KBM-7 (cell line): ENCODE measurements at places on chromosomes 13 and 19.

GRCh38 chr19:38025909-38026307 is 118.9 kb downstream of the SIPA1L3 start:
- no peak for DNase-seq

DNA sequence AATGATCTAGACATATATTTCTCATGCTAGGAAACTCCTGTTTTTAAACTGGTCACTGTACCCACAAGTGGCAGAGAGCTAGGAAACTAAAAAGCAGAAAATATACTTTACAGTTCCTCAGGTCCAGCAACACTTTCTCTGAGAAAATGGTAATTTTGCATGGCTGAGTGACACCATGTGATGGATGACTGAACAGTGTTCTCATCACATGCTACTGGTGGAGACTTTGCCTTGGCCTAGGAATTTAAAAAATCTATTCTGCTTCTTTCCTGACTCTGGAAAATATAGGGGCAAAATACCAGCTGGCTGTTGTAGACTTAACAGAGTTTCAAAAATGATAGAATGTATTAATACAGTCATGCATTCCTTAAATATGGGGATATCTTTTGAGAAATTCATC is 50.0 kb downstream of the LATS2 start:
- no peak for DNase-seq

DNA sequence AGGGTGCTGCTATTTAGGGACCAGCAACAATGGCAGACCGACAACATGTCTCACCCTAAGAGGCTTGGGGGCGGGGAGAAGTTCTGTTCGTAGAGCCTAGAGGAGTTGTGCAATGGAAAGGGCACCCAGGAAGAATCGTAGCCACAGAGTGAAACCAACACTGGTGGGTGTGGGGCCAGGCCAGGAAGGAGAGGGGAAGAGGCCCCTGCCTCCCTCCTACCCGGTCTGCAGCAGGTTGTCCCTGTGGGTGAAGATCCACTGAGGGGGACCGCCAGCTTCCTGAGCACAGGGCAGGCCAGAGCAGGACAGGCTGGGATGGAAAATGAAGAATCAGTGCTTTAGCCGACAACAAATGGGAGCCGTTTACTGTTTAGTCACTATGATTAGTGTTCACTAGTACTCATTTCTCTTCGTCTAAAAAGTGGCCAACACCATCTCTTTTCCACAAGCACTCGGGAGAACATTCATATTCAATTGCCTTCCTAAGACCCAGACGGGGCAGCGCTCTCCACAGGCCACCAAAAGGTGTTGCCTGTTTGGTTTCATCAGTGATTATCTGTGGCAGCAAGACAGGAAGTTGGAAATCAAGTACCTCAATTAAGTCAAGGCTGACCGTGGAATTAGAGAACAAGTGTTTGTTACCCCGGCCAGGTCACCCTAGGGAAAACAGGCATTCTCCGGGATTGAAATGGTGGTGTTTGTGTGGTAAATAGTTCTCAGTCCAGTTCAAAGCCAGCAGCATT is 1.1 kb upstream of the ATP11A start:
- no peak for DNase-seq

DNA sequence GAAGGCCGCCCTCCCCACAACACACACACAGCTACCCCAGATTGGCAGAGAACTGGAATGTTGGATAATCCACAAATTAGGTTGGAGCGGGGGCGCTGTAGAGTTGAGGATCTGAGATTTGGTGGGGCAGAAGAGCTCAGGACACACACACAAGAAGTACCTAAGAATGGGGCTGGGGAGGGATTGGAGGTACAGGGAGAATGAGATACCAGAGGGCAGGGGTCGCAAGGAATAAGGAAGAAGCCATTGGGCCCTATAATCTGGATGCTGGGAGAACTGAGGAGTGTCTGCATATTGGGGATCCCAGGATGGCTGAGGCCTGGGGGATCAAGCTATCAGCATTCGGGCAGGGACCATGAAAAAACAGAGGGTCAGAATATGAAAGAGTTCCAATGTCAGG is 11.5 kb downstream of the SYT3 start:
- no peak for DNase-seq

DNA sequence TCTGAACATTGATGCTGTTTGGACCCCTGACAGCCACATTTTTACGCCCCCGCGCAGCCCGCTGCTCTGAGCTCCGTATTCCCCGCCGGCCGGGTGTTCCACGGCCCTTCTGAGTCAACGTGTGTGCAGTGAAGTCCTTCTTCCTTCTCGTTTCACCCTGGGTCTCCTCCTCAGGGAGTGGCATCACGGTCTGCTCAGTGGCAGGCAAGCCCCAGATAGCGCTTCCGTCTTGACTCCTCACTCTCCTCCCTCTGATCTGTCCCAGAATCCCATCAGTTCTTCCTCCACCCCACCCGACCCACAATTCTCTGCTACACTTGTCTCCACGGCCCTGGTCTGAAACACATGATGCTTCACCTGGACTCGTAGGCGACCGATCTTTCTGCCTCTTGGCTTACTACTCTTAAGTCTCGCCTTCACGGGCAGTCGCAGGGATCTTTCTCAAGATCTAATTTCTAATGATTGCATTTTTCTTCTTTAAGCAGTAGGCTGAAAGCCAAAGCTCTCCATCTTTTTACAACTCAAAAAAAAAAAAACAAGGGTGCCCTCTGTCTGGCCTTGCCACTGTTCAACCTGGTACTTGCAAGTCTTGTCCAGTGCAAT is 33.9 kb downstream of the CCNE1 start:
- peak; percentile 57 for DNase-seq

DNA sequence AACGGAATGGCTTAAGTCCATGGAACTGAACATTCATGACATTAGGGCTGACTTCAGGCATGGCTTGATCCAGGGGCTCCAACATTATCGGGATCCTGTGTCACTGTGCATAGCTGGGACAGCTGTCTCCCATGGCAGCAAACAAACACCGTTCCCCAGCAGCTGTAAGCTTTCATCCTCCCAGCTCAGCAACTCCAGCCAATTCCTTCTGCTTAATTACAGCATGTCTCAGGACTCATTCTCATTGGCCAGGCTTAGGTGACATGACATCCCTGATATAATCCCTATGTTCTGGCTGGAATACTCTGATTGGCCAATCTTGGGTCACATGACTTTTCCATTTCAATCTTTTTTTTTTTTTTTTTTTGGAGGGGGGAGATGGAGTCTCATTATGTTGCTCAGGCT is 10.9 kb upstream of the TLE5 start:
- DNase-seq: peak; percentile 63

DNA sequence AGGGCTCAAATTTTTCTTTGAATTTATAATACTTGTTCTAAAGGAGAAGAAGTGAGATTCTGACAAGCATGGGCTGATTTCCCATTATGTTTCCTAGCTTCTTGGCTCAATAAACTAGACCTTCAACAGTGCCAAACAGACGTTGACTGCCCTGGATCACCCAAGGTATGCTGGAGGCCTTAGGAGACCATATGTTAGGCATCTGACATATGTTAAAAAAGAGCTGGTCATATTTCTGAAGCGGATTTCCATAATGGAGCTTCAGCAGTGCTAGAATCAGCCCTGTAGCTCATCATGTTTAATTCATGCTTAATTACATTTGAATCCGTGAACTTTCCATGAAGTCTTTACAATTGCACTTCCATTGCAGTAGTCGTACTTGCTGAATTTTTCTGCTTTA is 653.3 kb downstream of the DIAPH3 start:
- no peak for DNase-seq

DNA sequence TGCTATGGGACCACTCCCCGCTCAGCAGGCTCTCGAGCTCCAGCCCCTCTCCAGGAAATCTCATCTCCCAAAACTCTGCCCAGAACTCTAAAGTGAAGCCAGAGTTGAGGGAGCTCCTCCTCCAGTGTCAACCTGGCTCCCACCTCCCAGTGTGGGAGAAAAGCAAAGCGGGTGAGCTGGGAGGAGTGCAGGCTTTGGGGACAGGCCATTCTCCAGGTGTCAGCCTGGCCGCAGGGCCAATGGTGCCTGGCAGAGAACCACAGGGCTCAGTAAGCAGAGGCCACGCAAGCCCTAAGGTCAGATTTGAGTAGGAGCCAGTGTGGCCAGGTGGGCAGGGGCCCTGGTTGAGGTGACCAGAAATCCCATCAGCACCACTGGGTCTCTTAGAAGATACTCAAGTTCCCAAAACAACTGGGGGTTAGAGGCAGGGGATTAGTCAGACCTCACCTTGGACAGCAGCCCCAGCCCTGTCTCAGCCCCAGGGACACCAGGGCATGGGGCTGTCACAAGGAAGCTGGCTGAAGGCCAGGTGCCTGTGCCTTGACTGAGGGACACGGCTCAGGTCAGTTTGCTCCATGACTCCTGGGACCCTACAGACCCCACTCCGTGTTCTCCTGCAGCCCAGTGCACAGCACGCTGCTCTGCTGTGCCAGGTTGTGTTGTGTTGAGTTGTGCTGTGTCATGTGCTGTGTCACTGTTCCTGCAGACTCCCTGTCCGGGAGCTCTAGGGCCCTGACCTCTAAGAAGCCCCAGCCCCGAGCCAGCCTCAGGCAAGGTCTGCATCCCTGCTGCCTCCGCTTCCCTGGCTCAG is 2.8 kb upstream of the ZNF181 start:
- DNase-seq: no peak

GRCh38 chr13:31767175-31767900 is 28.0 kb downstream of the RXFP2 start:
- DNase-seq: no peak

DNA sequence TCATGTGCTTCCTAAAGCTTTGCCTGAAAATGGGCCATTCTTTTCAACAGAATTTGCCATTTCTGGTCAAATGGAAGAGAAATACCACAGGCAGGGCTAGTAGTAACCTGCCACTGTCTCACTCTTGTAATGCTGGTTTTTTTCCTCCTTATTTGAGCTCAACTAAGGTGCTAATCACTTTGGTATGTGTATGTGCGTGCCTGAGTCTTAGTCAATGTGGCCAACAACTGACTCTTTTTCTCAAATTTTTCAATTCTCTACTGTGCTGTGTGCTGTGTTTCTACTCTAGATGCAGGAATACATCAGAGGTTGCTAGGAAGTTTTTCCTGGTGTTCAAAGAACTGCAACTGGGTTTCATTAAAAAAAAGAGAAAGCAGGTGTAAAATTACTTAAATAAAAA is 870.2 kb downstream of the EFNB2 start:
- no peak for DNase-seq

DNA sequence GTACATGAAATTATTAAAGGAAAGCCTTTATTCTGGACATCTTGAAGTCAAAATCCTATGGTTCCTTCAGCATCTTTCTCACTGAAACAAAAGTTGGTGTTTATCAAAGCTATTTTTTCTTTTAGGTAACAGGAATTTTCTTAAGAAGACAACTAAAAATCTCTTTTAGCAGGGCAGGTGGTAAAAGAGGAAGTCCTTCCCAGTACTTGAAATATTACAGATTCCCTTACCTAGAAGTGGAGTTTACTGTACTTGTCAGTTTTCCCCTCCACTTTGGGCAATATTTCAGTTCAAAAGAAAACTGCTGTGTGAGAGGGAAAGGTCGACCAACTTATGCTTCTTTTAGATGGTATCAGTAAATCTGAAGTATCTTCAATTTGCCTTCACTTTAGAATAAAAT is 64.3 kb upstream of the TDRD3 start:
- DNase-seq: no peak

DNA sequence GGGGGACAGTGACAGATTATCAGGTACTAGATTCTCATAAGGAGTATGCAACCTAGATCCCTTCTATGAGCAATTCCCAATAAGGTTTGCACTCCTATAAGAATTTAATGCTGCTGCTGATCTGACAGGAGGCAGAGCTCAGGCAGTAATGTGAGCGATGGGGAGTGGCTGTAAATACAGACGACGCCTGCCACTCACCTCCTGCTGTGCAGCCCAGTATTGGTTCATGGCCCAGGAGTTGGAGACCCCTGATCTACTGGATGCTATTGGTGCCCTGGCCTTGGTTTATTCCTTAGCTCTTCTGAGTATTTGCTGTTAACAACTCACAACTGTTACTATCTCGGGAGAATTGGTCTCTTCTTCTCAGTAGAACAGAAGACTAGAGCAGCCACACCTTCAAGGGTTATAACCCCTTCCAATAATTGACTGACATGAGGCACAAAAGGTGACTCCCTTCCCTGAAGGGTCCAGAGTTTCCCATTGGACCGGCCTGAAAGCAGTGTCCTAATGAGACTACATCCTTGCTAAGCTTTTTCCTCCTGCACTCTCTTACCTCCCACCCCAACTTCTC is 35.0 kb upstream of the RBM26 start:
- DNase-seq: no peak

DNA sequence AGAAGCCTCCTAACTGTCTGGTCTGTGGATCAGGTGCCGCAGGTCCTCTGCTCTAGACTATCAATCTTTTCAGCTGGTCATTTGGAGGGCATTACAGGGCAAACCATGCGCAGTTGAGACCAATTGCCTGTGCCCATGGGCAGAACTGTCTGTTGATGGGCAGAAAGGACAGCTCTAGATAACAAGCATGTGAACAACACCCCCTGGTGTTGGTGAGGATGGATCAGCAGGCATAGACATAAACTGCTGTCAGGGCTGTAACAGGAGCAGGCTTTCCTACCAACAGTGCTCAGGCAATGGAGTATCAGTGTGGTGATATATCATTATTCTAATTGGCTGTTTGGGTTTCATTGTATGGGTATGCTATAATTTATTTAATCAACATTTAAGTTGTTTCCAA is 104.7 kb upstream of the KL start:
- peak; percentile 43 for DNase-seq

DNA sequence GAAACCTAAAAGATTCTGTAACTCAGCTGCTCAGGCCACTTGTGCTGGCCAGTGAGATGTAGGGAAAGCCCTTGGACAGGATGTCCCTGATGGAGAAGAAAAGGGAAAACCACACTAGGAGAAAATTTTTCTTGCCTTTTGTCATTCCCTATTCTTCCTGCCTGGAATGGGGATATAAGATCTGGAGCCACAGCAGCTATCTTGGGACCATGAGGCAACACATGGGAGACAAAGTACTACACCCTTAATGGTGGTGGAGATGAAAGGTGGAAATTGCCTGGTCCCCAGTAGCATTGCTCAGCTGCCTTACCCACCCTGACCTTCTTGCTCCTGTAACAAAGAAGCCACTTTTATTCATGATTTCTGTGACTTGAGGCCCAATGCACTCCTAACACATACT is 9.4 kb downstream of the RSPH6A start:
- DNase-seq: no peak

GRCh38 chr13:79745081-79745480 is 264.1 kb downstream of the NDFIP2 start:
- DNase-seq: no peak

DNA sequence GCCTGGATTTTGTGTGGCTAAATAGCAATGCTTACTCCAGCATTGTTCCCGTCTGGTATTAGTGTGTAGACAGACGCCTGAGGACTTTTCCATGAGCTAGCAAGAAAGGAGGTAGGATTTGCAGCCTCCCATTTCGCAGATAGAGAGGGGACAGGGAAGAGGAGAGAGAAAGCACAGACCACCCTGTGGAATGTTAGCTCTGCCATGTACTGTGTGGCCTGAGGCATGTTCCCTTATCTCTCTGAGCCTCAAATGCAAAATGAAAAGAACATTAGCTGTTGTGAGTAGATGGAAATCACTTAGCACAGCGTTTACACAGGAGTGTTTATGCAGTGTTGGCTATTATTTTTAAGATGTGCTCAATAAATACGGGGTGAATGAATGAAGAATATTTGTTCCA is 45.5 kb downstream of the OLFM4 start:
- no peak for DNase-seq
